NCI-H345 (cell line): ENCODE measurements at places on chromosomes 1 and 21.
A peak's percentile ranks its signal among the peaks of the same experiment; 100 is the strongest.

DNA sequence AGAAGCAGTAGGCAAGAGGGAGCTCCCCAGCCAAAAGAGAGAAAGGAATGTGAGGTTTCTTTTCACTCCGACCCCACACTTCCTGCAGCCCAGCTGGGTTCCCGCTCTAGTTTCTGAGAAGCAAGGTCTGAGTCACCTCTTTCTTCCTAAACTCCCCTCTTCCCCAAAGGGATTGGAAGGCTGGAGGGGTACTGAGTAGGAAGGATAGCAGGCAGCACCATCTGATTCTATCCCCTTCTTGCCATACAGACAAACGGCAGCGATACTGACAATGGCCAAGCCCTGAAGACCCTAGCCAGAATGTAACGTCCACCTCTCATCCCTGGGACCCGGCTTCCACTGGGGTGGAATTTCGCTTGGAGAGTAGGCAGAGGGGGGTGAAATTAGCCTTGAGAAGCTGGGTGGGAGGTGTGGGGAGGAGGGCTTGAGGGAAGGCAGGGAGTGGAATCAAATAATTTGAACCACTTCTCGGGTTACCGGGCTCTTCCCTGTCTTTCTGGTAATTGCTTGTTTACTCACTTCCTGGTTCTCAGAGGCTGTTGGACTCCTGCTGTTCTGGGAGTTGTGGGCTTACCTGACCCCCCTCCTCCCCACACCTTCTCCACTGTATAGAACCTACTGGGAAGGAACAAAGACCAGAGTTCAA lies 13.2 kb downstream of the IER5 start:
- peak; percentile 84 for DNase-seq

DNA sequence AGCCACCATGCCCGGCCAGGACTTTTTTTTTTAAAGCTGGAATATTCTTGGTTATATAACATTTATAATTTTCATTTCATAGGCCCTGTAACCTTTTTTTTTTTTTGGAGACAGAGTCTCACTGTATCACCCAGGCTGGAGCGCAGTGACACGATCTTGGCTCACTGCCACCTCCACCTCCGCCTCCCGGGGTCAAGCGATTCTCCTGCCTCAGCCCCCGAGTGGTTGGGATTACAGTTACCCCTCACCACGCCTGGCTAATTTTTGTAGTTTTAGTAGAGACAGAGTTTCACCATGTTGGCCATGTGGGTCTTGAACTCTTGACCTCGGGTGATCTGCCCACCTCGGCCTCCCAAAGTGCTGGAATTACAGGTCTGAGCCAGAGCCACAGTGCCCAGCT lies 12.6 kb downstream of the ZYG11B start:
- no peak for DNase-seq

DNA sequence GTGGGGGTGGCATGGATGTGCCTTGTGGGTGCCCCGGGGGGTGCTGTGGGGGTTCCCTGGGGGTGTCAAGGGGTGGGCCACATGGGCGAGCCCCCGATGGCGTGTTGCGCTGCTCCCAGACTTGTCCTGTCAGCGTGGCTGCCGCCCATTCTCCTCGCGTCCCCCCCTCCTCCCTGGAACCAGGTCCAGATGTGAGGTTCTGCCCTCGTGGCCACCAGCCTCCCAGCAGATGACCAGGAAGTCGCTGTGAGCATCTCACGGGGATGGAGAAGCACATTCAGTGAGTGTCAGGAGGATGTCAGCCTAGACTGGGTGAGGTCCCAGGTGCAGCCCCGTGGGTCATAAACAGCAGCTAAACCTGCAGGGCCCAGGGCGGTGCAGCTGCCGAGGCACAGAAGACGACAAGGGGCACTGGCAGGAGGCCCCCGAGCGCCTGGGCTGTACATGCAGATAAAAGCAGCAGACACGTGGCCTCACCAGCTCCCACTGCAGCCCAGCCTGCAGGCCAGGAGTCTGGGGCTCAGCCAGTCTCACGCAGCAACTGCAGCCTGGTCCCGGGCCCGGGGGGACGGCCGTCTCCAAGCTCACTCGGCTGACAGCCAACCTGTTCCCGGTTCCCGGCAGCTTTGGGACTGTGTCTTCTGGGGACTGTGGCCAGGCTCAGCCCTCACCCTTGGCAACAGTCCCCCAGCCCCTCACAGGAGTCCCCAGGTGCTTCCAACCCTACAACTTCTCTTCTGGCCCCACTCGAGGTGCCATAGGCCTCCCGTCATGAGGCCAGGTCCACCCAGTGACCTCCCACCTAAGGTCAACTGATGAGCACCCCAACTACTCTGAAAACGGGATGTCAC lies 17.5 kb upstream of the COL6A2 start:
- DNase-seq = no peak

DNA sequence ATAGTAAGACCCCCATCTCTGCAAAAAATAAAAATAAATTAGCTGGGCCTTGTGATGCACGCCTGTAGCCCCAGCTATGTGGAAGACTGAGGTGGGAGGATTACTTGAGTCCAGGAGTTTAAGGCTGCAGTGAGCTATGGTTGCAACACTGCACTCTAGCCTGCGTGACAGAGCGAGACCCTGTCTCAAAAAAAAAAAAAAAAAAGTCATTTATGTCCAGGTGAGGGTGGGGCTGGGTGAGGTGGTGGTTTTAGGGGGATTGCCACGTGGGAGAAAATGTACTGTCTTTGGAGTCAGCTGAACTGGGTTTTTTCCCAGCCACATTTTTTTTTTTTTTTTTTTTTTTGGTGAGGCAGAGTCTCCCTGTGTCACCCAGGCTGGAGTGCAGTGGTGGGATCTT lies 6.7 kb downstream of the PIK3CD start:
- DNase-seq = no peak

GRCh38 chr1:21921100-21921875 lies 15.8 kb downstream of the HSPG2 start:
- DNase-seq = no peak

- DNase-seq = peak; percentile 23
Measured at GRCh38 chr1:1287288-1288110, 7.3 kb downstream of the SCNN1D start.
